ENCODE measurements at places on chromosomes 2 and 18.

- DNase-seq: no peak
Observed at GRCh38 chr2:12269041-12269972, 447.4 kb upstream of the TRIB2 start.

- DNase-seq: no peak
Observed at GRCh38 chr2:121390082-121390692, 105.2 kb upstream of the TFCP2L1 start.

DNA sequence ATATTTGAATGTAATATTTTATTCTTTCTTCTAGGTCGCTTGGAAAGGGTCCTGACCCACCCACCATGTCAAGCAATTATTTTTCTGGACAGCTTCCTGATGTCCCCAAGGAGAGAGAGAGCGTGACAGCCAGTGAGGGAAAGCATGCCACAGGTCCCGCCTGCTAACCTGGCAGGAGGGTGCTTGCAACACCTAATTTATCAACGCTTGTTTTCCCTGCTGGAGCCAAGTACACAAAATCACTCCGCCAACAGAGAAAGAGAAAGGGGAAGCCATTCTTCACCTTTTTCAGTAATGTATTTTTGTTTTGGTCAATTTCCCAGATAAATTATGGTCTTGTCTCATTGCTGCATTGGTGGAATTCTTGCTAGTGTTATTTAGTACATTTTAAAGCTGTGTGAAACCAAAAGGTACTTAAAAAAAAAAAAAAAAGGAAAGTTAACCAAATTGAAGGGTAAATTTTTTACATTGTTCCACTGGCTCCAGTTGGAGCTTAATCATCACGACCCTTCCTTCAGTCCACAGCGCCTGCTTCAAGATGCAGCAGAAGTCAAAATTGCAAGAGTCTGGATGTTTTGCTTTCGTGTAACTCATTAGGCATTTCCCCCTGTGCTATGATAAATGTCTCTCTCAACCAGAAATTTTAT, 88.5 kb upstream of the COPS8 start:
- no peak for DNase-seq

- DNase-seq: no peak
Observed at GRCh38 chr2:37323176-37323780, 1.4 kb downstream of the PRKD3 start.

GRCh38 chr2:165793161-165793778, 777 bp downstream of the GALNT3 start:
- DNase-seq: no peak

- DNase-seq: no peak
Observed at GRCh38 chr2:212520340-212520739, 18.3 kb downstream of the ERBB4 start.

DNA sequence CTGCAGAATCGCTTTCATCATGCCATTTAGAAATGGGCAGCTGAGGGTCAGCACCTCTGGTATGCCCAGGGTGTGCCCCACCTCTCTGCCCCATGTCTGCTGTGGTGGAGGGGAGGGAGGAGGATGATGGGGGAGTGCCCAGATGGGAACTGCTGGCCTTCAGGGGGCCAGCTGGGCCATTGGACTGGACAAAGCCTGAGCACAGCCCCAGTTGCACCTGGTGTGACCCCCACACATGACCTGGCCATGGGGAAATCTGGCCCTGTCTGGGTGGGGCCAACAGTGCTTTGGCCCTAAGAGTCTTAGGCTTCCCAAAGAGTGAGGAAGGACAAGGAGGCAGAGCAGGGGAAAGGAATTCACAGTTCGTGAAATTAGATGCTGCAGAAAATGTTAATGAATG, 44.1 kb downstream of the CTIF start:
- no peak for DNase-seq

- no peak for DNase-seq
Observed at GRCh38 chr2:219406861-219407230, 11.3 kb upstream of the DES start.

DNA sequence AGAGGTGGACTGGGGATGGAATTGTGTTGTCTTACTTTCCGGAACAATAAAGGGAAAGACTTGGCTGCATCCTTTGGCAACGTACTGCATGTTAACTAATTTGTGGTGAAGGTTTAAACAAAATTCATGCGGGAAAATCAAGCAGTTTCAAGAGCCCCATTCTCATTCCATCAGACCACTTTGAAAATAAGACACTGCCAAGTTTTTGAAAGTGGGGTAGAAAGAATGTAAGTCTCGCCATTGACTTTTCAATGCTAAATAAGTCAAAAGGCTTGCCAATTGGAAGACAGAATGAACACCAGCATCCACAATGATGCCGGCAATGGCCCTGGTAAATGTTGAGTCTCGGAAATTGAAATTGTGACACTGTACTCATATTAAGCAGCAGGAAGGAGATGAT, 322.0 kb downstream of the RND3 start:
- no peak for DNase-seq

GRCh38 chr2:223101340-223102039, 49.5 kb downstream of the KCNE4 start:
- no peak for DNase-seq

DNA sequence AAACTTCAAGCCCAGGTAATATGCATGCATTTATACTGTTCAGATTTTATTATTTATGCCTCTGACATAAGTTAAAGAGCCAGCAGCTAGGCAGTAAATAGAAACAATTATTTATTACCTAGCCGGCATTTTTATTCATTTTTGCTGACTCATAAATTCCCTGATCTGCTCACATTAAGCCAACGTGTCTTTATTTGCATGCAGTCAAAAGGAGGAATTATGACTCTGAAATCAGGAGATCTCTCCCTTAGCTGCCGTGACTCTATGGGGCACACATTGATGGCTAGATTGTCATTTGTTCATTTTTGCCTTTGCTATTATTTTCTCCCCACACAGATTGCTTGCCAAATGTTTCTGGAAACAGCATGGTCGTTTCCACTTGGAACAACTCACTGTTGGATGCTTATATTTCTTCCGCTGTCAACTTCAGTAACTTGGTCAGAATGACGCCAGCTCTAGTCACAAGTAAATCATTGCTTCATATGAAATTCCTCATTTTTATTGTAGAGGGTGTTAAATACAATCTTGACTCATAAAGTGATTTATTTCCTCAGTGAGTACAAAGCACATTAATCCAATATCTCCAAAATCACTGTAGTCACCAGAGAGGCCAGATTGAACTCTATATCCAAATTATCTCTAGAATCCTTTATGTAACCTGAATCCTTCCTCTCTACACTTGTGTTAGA, 15.9 kb upstream of the ZBTB14 start:
- DNase-seq: no peak

- DNase-seq: no peak
Observed at GRCh38 chr2:194616334-194616733, 1040.7 kb upstream of the SLC39A10 start.

DNA sequence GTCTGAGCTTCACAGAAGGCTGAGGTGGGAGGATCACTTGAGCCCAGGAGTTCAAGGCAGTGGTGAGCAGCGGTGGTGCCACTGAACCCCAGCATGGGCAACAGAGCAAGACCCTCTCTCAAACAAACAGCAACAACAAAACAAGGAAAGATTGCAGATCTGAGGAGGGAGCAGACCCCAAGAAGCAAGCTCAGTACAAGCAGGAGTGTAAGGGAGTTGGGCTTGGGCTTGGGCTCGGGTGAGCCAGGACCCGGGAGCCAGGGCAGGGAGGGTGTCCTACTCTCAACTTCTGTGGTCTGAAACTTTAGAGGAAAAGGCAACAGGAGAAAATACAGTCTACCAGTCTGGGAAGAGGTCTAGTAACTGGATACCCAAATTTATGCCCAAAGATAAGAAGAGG, 92.0 kb upstream of the RAB12 start:
- DNase-seq: no peak

- DNase-seq: no peak
Observed at GRCh38 chr2:54577944-54578647, 122.0 kb downstream of the SPTBN1 start.

- DNase-seq: no peak
Observed at GRCh38 chr2:109438146-109438545, 175.6 kb downstream of the SEPTIN10 start.

DNA sequence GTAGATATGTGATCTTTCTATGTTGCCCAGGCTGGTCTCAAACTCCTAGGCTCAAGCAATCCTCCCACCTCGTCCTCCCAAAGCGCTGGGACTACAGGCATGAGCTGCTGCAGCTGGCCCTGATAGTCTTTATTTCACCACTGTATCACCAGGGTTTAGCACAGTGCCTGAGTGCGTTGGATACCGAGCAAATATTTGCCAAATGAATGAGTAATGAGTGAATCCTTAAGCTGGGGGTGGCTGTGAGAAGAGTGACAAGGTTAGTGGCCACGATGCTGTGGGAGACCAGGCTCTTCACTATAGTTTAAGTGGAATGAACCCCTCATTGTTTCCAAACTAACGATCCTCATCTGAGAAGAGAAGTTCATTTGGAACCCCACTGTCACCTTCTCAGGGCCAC, 60.8 kb upstream of the FAM136A start:
- no peak for DNase-seq

Data from NCI-H1417 treated with DMSO at 0.1 percent for 48 hours (cell line).